ENCODE measurements at places on chromosomes 3 and 15.

GRCh38 chr3:114831861-114832260 lies 315.2 kb downstream of the ZBTB20 start:
- DNase-seq = no peak

- no peak for DNase-seq
Observed at GRCh38 chr3:134839990-134840389, 44.9 kb downstream of the EPHB1 start.

GRCh38 chr3:45605534-45605933 lies 11.0 kb downstream of the LIMD1 start:
- DNase-seq = no peak

GRCh38 chr3:127717357-127718244 lies 44.8 kb downstream of the ABTB1 start:
- DNase-seq = peak; percentile 45

GRCh38 chr3:43733459-43734384 lies 43.0 kb downstream of the ABHD5 start:
- DNase-seq = peak; percentile 17

DNA sequence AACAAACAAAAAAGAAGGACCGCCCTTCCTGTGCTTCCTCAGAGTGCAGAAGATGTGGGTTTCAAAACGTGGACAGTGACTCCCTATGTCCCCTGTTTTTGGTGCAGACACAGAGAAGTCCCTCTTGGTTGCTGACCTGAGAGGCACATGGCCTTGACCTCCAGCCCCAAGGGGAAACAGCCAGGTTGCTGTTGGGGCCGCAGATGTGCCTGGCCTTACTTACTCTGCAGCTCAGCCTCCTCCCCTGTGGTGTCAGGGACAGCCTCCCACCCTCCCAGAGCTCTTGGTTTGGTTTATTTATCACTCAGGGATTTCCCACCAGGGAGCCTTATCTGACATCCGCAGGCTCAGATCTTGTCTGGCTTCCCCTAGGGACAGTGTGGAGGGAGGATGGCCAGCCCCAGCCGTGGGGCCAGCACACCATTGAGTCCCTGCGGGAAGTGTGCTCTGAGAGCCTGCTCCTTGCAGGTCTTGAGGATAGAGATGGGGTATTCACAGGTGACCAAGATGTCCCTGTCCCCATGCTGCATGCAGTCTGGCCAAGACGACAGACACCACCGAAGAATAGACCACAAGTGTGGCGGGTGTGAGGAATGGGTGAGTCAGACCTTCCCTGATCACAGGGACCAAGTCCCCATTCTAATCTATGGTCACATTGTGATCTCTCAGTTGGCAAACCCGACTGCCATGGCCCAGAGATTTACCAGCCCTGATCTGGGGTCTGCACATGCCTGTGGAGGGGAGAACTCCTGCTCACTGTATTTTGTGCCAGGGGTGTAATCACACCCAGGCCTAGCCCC lies 134.3 kb upstream of the ABHD17C start:
- no peak for DNase-seq

DNA sequence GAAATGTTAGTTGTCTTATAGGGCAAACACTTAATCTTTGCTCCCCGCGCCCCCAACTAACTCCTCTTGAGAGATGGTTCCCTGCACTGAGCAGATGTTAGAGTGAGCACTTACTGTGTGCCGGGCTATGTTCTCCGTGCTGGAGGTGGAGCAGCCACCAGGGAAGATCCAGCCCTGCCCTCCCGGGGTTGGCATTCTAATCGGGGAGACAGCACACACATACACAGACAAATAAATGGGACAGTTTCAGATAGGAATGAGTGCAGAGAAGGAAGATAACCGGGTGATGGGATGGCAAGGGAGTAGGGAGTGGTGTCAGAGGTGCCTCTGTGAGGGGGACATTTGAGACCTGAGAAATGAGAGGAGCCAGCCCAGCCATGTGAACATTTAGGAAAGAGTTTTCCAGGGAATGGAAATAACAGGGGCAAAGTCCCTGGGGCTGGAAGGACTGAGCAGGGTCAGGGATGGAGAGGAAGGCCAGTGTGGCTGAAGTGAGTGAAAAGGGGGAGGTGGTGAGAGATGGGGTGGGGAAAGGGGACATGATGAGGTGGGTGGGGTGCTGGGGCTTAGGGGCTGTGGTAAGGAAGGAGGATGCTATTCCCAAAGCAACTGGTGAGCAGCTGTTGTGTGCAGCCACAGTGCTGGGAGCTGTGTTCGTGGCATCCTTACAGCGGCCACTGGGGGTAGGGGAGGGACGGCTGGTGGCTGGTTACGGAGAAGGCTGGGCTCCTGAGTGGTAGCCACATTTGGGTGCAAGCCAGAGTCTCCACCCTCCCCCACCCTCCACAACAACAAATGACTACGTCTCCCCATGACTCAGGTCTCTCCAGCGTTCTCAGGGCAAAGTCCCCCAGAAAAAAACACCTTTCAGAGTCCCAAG lies 15.4 kb upstream of the FGD5 start:
- no peak for DNase-seq

GRCh38 chr3:58299839-58300516 lies 6.1 kb upstream of the RPP14 start:
- DNase-seq = peak; percentile 47

GRCh38 chr3:127000761-127001160 lies 17.8 kb downstream of the PLXNA1 start:
- DNase-seq = no peak

GRCh38 chr3:66609660-66610561 lies 109.1 kb upstream of the LRIG1 start:
- DNase-seq = peak; percentile 11

GRCh38 chr3:124964387-124964786 lies 29.8 kb upstream of the MUC13 start:
- DNase-seq = no peak

DNA sequence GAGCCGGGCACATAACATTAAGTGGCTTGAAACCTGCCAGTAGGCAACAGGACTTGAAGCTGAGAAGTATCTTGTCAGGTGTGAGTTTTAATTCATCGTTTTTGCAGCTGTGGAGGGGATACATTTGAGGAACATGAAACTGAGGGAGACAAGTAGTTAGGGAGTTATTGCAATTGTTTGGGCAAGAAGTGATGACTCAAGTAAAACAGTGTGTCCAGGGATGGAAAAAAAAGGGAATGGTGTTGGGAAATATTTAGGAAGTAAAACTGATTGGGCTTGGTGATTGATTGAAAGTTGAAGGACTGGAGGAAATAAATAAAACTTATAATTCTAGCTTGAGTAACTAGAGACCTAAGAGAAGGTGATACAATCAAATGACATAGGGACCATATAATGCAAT lies 85.5 kb downstream of the NCEH1 start:
- DNase-seq = no peak

GRCh38 chr3:127546554-127546953 lies 44.0 kb downstream of the TPRA1 start:
- DNase-seq = no peak

DNA sequence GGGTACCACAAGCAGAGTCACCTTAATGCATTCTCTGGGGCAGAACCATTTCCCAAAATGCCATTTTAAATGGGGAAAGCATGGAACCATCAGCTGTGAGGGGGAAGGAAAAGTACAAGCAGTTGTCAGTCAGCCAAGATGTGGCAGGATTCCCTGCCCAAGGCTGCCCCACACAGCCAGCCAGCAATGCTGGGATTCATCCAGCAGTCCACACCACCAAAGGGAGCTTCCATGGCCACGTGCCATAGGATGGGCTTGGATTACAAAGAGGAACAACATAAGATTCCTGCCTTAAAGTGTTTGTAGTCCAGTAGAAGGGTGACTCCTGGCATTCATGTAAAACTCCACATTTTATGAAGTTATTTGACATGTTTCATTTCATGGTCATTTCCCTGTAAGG lies 233.3 kb downstream of the SHOX2 start:
- no peak for DNase-seq

DNA sequence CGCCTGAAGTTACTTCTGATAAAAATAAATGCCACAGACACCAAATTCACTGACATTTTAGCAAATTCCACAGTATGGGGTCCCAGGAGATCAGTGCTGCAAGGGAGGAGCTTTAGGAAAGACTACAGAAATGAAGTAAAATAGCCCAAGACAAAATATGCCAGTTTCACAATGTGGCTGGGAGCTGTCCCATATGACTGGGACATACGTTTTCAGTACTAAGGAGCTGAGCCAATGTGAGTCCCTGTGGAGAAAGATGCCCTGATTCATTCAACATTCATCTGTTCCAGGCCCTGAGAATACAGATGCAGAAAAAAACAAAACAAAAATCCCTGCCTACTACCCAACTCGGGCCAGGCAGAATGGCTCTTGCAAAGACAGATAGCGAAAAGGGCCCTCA lies 63.4 kb upstream of the FAM174B start:
- DNase-seq = no peak

DNA sequence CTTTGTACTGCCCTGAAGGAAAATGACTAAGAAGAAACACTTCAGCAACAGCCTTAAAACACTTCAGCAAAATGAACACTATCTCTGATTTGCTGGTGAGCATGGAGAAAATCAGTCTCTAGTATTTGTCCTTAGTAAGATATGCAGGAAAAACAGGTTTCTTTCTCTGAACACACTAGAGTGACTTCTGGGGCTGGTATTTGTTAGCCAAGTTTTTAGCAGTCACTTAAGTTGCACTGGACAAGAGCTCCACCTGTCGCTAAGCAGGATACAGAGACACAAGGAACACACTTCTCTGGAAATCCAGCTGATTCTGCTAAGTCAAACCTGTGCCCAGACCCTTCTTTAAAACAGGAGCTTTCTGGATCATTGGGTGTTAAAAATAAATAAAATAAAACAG lies 65.3 kb downstream of the CHAC1 start:
- peak; percentile 10 for DNase-seq

DNA sequence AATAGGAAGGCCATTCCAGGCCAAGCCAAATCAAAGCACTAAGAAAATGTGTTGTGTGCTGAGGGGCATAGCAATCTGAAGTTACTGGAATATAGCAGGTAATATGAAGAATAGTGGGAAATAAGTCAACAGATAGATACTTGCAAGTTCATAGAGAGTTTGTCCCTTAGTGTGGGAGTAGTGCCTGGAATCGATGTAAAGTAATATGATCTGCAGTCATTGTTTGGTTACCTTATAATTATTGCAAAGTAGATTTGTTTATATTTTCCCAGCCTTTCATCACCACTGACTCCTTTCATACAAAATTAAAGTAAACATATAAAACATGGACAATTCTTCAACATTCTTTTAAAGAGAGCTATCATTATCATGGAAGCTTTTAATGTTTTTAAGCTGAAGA lies 420.9 kb upstream of the NECTIN3 start:
- no peak for DNase-seq

GRCh38 chr3:158974904-158975303 lies 173.1 kb downstream of the MFSD1 start:
- no peak for DNase-seq

- DNase-seq = no peak
Observed at GRCh38 chr3:89180334-89180733, 72.9 kb downstream of the EPHA3 start.

GRCh38 chr15:99745370-99746086 lies 12.3 kb upstream of the LYSMD4 start:
- no peak for DNase-seq

DNA sequence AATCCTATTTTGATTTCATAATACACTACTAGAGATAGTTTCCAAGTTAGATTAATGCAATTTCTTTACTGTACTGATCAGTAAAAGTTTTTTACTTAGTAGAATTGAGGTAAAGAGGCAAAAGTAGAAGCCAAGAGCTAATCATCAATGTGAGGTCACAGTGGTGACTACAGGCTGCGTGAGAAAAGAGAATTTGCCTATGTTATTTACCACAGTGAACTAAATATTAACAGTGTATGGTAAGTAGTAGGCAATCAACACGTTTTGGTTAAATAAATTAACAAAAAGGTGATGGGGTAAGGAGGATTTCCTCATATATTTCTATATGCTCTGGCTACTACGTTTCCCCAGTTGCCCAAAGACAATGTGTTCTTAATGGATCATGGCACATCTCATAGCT lies 202.2 kb upstream of the CMC1 start:
- no peak for DNase-seq

GRCh38 chr3:124402791-124403190 lies 327.5 kb upstream of the UMPS start:
- DNase-seq = no peak

GRCh38 chr3:47016934-47017435 lies 37.5 kb downstream of the NBEAL2 start:
- DNase-seq = no peak

DNA sequence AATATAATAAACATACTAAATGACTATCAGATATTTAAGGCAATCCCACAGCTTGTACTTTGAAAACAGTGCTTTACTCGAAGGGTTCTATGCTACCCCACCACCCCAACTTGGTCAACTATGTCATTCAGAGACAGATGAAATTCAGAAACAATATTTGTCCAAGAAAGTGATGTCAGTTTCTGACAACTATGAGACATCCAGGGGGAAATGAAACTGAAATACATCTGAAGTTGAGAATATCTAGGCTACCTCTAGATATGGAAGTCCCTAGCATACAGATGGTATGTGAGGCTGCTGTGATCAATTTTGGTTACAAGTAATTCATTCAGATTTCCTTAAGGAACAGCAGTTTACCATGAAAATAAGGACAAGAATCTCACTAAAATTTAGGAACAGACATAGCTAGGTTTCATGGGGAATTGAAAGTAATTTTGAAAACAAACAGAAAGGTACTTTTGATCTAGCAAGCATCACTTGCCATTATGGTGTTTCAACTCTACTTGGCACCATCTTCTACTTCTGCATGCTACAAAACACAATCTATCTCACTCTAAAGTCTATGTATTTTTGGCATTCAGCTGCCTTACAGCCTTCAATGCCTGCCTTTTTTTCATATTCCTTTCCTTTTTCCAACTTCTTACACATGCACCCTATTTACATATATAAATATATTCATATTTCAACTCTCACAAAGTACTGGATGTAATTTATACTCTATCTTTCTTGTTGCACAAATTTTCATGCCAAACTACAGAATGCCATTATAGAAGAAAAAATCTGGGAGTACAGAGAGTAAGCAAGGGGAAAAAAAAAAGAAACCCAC lies 21.7 kb downstream of the ATG3 start:
- DNase-seq = no peak

DNA sequence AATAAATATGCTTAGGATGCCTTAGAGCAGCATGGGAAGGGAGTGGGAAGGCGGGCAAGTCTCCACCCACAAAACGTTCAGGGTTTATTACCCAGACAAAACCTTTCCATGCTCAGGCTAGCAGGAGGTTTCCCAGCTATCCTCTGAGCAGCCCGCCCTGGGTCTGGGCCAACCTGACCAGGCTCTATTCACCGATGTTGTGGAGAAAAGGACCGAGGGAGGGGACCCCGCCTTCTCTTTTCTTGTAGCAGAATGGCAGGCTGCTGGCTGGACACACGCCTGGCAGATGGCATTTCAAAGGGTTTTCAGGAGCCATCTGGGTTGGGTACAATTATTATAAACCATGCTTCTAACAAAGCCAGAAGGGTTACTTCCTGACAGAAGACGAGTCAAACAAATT lies 540.9 kb downstream of the MAGI1 start:
- DNase-seq = no peak

- DNase-seq = no peak
Observed at GRCh38 chr3:9068051-9068450, 104.8 kb upstream of the RAD18 start.

DNA sequence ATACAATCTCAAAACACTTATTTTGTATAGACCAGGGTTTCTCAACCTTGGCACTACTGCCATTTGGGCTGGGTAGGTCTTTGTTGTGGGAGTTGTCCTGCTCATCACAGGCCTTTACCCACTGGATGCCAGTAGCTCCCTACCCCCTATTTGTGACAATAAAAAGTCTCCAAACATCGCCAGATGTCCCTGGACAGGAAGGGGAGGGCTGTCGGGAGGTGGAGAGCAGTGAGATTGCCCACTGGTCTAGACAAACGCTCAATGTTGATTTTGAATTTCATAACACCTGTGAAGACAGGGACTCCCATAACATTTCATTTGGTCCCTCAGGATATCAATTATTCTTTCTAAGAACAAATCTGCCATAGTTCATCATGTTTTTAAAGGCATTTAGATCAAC lies 151.7 kb upstream of the PTPRG start:
- DNase-seq = no peak

Data from skin of body (tissue), 3 donors.